Activated effector memory CD4-positive, alpha-beta T cell treated with Interleukin-2 at 50 U/mL for 16 hours (primary cell): ENCODE measurements at places on chromosomes 7 and 10.

- no peak for DNase-seq
These were observed 5.7 kb downstream of the UPK3B start for GRCh38 chr7:76515999-76516443.

GRCh38 chr10:112022196-112022595, 161.4 kb downstream of the GPAM start:
- DNase-seq: no peak

DNA sequence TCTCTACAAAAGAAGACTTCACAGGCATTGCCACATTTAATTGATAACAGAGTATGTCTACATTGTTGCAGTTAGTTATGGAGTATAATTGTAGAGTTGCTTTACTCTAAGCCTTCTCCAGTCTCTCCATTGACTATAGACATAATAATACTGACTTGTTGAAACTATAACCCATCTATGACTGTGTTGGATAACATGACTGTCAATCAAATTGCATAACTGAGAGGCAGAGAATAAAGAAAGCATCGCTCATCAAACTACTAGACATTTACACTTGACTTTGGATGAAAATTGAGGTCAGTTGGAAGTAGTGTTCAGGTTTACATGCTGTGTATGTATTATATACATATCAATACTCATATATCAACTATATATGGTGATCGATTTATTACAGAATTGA, 3.4 kb upstream of the ATXN7L1 start:
- DNase-seq: no peak

- no peak for DNase-seq
These were observed 552.4 kb upstream of the KCND2 start for GRCh38 chr7:119720541-119720940.

DNA sequence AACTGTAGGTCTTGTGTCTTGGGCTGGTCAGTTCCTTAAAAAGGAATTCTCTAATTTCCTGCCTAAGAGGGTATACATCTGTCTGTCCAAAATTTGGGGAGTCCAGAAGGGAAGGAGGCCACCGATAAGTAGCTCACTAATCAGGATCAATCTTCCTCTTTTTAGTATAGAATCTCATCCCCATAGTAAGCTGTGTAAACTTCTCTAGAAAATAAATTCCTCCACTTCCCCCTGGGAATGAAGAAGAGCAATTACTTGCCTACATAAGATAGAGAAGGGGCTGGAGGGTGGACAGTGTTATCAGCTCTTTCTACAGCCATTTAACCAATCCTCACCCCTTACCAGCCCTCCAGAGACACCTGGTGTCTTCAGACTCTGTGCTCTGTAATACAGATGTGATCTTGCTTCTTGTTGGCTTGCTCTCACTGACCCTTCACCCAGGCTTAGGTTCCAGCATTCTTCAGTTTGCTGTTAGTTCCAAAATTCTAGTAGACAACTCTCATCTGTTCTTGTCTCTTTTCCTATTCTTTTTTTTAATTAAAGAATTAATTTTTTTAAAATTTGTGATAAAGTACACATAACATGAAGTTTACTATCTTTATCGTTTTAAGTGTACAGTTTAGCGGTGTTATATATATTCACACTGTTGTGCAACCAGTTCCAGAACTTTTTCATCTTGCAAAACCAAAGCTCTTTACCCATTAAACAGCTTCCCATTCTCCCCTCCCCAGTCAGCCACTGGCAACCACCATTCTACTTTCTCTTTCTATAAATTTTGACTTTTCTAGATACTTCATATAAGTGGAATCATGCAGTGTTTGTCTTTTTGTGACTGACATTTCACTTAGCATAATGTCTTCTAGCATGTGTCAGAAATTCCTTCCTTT, 6.5 kb upstream of the PRKAR2B start:
- DNase-seq: no peak

GRCh38 chr7:129771928-129772479, 160.5 kb downstream of the NRF1 start:
- no peak for DNase-seq
